Neural cell (in vitro differentiated cells): ENCODE measurements at places on chromosomes 16 and 17. TPM values are rescaled to one million over a fixed set of nuclear protein-coding genes. Genes with fewer than 3 reads are reported as not detected.

The ERCC4 gene
- polyA plus RNA-seq: 5.8 and 7.0 TPM in 2 replicates

The CXCL16 gene
- polyA plus RNA-seq: not detected in 2 replicates

The CCL1 gene
- polyA plus RNA-seq: not detected in 2 replicates

The TBC1D3L gene
- 33.5 and 42.5 TPM in 2 replicates for polyA plus RNA-seq

The CA7 gene
- not detected in 2 replicates for polyA plus RNA-seq

The KRTAP9-4 gene
- polyA plus RNA-seq: not detected in 2 replicates

The CRYBA1 gene
- not detected in 2 replicates for polyA plus RNA-seq
